Stimulated activated naive CD4-positive, alpha-beta T cell treated with Interleukin-2 at 50 U/mL for 16 hours (primary cell): ENCODE measurements at places on chromosomes 4 and X.

GRCh38 chr4:126969360-126970235 lies 663.2 kb upstream of the INTU start:
- DNase-seq, result no peak

GRCh38 chrX:120741452-120741851 lies 111.6 kb upstream of the C1GALT1C1 start:
- no peak for DNase-seq

DNA sequence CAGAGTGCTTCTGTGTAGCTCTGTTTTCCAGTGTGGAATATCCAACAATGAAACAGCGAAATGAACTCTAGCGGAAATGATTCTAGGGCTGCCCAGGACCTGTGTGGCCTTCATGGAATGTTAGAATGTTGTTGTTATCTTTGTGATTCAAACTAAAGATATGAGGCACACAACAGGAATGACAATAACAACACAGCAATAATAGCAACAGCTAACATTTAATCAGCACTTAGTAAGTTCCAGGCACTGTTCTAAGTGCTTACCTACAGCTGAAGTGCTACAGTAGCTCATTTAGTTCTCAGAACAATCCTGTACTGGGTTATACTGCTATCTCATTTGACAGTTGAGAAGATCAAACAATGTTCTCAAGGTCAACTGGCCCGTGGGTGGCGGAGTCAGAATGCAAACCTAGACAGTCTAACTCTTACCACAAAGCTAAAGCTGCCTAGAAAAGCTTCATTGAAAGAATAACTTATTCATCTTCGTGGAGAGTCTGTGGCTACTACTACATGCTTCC lies 63.7 kb downstream of the MAML3 start:
- no peak for DNase-seq

- DNase-seq, result no peak
Observed at GRCh38 chr4:30726090-30726675, 6.0 kb downstream of the PCDH7 start.

DNA sequence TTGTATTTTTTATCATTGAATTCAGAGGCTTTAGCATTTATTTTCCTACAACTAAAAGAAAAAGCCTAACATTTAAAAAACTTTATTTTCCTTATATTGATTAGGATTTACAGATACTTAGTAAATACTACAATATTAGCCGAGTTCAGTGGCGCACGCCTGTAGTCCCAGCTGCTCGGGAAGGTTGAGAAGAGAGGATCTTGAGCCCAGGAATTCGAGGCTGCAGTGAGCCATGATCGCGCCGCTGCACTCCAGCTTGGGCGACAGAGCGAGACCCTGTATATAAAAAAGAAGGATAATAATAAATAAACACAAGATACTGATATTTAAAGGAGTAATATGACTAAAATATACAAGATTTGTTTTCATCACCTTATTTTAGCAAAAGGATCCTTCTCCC lies 681 bp upstream of the UPF3B start:
- DNase-seq, result no peak

DNA sequence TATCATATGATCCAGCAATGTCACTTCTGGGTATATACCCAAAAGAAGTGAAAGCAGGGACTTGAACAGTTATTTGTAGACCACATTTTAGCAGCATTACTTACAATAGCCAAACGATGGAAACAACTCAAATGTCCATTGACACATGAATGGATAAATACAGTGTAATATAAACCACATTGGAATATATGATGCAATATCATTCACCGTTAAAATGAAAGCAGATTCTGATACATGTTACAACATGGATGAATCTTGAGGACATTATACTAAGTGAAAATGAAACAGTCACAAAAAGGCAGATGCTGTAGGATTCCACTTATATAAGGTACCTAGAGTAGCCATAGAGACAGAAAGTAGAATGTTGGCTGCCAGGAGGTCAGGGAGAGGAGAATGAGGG lies 130.5 kb upstream of the SMAD1 start:
- DNase-seq, result no peak

GRCh38 chr4:156771171-156771837 lies 200.3 kb downstream of the PDGFC start:
- DNase-seq, result no peak

GRCh38 chr4:186881521-186882220 lies 158.0 kb upstream of the FAT1 start:
- DNase-seq, result no peak

DNA sequence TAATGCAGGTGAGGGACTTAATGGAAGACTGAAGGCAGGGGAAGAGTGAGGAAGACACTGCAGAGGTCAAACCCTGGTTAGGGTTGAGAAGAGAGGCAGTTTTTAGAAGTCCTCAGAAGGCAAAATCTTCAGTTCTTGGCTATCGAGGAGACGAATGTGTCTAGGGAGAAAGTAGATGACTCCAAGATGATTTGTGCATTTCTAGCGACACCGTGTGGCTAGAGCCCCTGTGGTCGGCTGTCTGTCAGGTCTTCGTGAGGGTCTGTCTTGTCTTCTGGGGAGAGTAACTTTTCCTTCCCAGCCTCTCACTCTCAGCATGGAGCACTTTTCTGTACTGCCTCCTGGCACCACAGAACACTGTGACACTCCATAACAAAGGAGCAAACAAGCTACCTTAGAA lies 458.1 kb downstream of the STIM2 start:
- no peak for DNase-seq

- DNase-seq, result no peak
Observed at GRCh38 chrX:9597361-9598035, 132.6 kb downstream of the TBL1X start.

DNA sequence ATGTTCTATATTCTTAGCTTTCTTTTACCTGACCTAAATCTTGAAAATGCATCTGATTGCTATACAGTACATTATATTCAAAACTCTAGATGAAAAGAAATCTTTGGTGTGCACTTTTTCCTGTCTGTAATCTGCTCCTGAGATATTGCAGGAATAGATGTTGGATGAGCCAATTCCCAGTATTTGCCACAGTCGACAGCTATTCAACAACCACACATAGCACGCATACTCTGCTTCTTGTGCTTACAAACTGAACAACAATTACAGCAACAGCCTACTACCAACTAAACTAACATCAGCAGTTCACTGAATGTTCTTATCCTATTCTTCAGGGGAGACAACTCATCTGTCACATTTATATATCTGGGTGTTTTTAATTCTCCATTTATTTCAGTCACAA lies 573.9 kb upstream of the GRID2 start:
- no peak for DNase-seq

DNA sequence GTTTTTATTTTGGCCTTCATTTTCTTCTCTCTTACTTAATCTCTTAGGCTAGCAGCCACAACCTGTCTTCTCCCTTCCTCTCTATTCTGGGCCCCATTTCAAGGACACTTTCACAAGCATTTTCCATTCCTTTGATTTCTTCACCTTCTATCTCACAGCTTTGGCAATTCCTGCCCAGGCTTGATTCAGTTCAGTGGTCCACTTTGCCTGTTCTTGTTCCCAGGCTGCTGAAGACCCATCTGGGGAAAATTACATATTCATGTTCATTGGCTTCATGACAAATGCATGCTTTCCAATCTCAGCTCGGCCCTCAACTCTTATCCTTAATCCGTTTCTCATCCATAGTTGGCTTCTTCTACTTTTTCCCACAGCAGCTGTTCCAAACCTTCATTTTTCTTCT lies 38.7 kb upstream of the LPAR4 start:
- no peak for DNase-seq

- no peak for DNase-seq
Observed at GRCh38 chr4:121026034-121026433, 46.3 kb downstream of the NDNF start.

- no peak for DNase-seq
Observed at GRCh38 chr4:92198711-92199110, 105.1 kb upstream of the GRID2 start.

GRCh38 chr4:158604369-158604768 lies 67.3 kb downstream of the C4orf46 start:
- DNase-seq, result no peak

GRCh38 chrX:112668476-112669409 lies 11.0 kb downstream of the LHFPL1 start:
- DNase-seq, result no peak

DNA sequence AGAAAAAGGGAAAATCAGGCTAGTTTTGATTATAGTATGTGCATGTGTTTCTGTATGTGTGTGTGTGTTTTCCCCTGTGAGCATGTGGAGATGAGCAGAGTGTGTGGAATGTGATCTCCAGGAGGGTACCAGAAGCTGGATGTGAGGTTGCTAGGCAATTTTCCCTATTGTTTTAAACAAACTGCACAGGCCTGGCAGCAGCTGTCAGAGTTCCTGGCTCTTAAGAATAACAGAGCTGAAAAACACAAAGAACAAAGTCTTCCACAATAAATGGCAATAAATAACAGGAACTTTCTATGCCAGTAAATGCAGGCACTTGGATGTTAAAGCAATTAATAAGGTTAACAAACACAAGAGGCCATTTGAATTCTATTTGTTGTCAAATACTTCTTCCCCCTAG lies 344.6 kb upstream of the CTSO start:
- no peak for DNase-seq

DNA sequence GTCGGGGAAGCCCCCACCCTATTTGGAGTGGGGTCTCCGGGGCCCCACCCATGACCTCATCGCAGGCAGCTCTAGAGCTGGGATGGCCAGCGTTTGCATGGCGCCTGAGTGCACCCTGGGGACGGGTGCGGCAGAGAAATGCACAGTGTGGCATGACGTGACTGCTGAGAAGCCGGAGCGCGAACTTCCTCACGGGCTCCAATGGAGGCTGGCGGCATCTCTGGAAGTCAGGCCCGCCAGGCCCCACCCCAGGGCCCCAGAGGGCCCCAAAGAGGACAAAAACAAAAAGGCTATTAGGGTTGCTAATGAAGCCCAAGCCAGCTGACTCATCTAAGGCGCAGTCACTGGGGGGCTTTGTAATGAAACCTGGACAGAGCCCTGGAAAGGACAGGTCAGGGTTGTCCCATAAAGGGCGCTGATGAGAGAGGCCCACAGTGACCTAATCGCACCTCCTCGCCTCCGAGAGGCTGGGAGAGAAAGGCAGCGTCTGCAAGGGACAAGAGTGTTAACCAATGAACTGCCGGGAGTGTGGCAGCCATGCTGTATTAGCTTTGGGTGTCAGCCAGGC lies 86.0 kb upstream of the C1QTNF7 start:
- DNase-seq, result no peak

DNA sequence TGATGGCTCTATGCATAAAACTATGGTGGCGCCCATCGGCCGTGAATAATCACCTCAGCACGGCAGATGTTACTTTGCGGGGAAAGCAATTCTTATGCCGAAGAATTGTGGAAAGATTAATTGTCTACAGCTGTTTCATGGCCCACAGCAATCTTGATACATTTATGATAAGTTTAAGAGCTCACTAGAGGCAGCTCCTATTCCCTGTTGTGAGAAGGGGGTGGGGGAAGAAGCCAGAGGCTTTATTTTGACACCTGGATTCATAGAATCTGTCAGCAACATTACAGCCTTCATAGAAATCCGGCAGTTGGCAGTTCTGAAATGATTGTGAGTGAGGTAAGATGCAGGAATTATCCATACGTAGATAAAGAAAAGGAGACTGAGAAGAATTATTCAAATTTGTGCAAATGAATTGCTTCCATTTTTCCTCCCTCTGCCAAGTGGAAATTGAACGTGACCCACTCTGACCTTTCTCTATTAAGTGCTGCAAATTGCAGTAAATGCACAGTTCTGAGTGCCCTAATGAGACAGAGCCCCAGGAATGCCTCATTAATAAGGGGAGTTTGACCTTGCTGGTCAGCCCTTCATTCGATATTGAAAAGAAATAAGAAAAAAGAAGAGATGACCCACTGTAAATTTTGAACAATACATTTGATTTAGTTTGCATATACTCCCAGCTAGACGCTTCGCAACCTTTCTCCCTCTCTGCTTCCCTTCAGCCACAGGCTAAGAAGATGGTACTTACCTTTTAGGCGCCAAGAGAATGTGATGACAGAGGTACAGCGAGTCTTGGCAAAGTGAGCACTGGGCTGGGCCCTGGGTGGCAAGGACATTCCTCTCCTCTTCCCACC lies 188.8 kb downstream of the GPAT3 start:
- no peak for DNase-seq

DNA sequence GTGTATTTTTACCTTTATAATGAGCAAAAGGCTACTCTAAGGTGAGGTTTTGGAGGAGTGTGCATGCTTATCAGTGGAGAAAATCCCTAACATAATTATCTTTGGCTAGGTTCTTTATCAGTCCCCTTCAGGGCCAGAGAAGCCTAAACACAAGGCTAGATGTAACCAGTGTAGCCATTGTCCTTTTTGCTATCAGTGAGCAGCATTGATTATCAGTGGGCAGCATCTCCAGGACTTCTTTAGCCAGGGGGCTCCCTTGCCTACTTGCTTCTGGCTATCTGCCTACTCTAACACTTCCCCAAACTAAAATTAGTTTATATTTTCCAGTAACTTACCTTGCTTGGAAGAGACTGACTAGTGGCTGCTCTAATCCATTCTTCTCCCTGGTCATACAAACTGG lies 595.6 kb downstream of the TRAM1L1 start:
- no peak for DNase-seq

GRCh38 chrX:113956936-113957335 lies 627.0 kb upstream of the HTR2C start:
- DNase-seq, result no peak

- DNase-seq, result no peak
Observed at GRCh38 chr4:183636503-183636902, 22.5 kb downstream of the RWDD4 start.

DNA sequence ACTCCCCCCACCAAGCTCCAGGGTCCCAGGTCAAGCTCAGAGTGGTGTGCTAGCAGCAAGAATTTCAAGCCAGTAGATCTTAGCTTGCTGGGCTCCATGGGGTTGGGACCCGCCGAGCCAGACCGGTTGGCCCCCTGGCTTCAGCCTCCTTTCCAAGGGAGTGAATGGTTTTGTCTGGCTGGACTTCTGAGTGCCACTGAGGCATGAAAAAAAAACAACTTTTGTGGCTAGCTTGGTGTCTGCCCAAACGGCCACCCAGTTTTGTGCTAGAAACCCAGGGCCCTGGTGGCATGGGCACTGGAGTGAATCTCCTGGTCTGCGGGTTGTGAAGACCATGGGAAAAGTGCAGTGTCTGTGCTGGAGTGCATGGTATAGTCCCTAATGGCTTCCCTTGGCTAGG lies 82.6 kb downstream of the NBDY start:
- DNase-seq, result no peak

GRCh38 chr4:105061731-105062130 lies 84.9 kb upstream of the TET2 start:
- DNase-seq, result no peak

GRCh38 chrX:56796641-56797395 lies 67.8 kb downstream of the NBDY start:
- no peak for DNase-seq

- no peak for DNase-seq
Observed at GRCh38 chr4:116064331-116064730, 950.9 kb upstream of the NDST4 start.

DNA sequence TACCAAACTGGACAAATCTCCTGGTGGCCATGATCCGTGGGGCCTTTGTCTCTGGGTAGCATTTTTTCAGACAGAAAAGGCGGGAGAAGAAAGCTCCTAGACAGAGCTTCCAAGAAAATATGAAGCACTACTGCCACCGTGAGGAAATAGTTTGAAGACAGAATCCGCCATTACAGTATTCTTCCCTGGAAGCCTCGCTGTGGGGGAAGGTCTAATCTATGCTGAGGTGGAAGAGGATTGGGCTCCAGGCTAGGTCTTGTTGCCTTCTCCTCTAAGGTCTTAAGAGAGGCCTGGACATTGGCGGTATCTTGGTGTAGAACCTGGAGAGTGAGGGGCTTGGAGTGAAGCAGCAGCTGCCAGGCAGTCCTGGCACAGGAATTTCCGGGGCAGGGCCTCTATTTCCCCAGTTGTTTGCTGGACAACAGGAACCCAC lies 218.9 kb downstream of the OR13H1 start:
- no peak for DNase-seq
